ENCODE measurements at places on chromosomes 2 and 18.

- DNase-seq, result no peak
These were observed 140.4 kb upstream of the VRK2 start for GRCh38 chr2:57906152-57906732.

GRCh38 chr18:46252759-46253158 is 148.6 kb downstream of the HAUS1 start:
- DNase-seq, result no peak

DNA sequence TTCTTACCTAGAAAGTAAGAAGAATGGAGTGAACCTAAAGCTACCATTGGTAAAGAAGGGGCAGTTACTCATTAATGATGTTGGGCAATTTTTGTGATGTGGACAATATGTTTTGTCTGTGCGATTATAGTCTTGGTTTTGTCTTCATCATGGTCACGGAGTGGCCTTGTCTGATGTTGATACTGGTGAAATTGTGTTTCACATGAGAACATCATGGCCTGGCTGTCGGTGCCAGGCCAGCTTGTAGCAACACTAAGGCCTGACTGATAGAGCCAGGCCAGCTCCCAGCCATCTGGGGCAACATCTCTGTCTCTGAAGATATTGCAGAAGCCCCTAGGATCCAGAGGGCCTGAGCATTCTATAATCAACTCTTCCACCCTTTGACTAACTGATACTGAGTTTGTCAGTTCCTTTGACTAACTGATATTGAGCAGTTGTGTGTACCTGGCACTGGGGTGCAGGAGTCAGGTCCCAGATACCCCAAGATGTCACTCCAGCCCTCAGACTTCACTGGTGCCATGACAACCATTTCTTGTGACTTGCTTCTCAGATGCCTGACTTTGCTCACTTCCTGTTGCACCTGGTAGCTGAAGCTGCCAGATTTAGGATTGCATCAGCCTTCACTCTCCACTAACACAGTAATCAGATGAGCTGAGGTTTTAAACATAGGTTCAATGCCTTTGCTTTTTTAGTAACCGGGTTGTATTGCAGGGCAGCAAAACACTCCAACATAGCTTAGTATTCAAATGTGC is 62.5 kb downstream of the RPIA start:
- no peak for DNase-seq

DNA sequence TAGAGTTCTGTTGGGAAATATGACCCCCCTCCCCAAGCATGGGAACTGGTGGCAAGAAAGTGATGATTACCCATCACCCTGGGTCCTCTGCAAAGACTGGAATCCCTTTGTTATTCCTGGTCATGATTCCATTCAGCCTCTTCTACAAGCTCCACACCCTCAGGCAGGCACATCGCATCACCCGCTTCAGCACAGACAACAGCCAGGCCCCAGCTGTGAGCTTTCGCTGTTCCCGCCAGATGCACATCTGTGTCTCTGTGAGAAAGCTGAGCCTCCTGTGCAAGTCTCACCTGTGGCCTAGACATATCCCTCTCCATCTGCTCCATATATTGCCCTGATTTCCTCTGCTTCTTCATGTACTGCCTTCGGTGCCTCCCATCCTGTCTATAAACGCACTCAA is 368.0 kb upstream of the RAB6C start:
- no peak for DNase-seq

DNA sequence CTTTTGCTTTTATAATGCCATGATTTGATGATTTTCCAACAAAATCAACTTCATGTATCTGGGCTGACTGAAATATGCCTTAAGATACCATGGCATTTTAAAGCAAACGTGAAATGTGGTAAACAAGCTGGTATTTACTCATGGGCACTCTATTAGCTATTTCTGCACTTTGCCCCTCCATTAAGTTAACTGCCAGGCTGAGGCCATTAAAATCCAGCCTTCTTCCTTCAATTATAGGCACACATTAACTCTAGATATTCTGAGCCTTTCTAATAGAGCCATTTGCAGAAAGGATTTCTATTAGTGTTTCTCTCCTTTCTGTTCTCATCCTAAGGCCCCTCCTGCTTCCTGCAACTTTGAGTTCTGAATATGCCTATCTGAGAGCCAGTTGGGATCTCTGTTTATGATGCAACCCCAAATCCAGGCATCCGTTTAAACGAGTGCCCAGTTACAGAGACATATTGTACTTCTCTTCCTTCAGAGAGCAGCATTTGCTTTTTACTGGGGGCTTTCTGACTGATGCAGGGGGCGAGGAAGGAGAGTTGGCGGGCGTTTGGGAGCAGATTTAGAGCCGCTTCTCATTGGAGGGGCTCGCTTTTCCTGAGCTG is 1.6 kb upstream of the KCNJ3 start:
- DNase-seq, result peak; percentile 45

DNA sequence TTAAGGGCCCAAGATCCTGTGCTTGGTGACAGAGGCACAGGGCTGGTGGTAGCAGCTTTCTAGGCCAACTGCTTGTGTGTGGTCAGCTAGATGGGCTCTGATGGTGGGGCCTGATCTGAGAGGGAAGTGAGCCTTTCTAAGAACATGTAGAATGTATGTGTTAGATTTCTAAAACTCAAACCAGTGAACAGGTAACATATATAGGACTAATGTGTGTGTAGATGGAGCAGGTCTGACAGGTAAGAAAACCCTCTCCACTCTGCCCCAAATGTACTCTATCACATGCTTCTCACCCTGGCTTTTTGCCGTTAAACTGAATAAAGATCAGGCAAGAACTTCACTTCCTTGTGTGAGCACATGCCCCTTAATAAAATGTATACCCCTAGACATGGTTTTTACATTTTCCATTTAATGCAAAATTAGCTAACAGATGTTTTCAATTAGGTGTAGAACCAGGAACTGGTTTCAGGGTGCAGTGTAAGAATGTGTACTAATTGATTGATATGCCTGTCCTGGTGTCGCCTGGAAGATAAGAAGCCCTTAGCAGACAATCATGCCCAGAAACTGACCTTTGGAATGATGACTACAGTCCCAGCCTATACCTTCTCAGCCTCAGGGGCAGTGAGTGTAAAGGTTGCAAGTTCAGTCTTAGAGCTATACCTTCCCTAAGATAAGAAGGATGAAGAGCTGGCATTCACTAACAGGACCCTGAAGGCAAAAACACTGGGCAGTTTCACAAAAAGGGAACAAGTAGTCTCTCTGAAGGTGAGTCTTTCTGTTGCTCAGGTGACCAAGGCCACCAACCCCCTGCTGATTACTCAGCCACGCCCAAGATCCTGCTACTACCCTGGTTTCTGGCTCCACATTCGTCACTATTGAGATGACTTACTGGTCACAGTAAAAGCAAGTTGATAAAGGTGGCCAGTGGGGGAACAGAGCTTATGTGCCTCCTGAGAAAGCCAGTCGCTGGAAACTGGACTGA is 71.2 kb downstream of the SPATS2L start:
- DNase-seq, result no peak

DNA sequence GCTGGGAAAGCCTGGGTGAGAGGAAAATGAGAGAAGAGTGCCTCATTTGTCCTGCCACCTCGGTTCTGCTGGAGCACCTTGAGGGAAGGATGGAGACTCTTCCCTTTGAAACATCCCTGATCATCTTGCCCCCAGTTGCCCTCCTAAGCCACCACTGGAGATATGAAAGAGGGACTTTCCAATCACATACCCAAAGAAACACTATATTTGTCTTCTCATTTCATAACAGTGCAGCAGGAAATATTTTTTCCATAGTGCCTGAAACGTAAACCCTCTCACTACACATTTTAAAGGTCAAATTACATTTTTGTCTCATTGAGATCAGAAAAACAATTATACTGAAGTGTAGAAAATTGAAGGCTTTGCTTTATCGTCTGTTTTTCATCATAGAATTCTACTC is 63.3 kb downstream of the KCTD18 start:
- DNase-seq, result no peak

GRCh38 chr18:63828656-63829055 is 53.4 kb downstream of the SERPINB7 start:
- no peak for DNase-seq

- DNase-seq, result no peak
These were observed 165.4 kb downstream of the CAPN13 start for GRCh38 chr2:30641765-30642345.

DNA sequence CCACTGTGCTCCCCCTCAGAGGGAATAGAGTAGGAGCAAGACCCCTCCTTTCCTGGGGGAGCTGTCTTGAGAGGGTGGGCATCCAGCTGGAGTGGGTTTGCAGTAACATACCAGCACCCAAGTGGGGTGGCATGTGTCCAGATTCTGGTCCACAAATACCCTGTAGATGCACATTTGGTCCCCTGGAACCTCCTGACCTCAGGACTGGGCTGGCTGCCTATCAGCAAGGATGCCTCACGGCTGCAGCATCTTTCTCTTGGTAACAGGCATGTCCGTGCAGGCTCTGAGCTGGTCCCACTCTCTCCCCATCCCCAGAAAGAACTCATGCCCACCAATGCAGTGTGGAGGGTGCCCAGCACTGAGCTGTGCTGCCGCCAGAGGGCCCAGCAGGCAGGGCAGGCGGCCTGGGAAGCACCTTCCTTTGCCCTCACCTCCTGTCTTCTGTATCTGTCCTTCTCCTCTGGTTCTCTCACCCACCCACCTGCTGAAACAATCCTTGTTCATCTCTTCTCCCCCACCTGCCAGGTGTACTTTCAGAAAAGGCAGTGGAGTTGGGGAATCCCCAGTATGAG is 47.4 kb downstream of the ITGB1BP1 start:
- DNase-seq, result no peak

- DNase-seq, result no peak
These were observed 182.9 kb upstream of the ID2 start for GRCh38 chr2:8498994-8499393.

DNA sequence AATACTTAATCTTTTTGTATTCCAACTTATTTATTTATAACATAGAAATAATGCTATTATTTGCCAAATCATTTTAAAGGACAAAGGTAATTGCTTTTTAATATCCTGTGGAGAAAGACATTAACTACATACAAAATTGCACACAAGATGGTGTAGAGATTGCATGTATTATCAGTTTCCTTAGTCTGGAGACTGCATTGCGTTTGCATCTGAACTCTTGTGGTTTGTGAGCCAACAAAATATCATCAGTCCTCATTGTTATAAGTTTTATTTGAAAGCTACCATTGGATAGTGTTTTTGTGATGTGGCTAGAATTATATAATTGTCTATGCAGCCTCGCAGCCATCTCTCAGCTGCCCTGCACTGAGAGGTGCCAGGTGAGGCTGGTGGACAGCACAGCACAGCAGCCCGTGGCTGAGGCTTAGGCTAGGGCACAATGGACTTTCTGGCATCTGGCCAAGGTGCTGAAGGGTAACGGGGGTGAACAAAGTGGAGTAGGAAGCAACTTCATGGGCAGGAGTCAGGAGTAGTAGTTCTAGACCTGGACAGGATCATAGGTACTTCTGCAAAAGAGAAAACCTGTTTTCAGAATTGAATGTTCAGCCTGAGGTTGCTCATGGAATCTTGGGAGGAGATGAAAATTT is 15.1 kb downstream of the RASGRP3 start:
- no peak for DNase-seq

- DNase-seq, result no peak
These were observed 58.4 kb downstream of the TPGS2 start for GRCh38 chr18:36770315-36770946.

- no peak for DNase-seq
These were observed 102.8 kb downstream of the RBMS1 start for GRCh38 chr2:160390544-160391455.

- no peak for DNase-seq
These were observed 108.5 kb downstream of the TTC32 start for GRCh38 chr2:19793132-19793750.

- no peak for DNase-seq
These were observed 40.8 kb downstream of the CERS6 start for GRCh38 chr2:168496906-168497305.

DNA sequence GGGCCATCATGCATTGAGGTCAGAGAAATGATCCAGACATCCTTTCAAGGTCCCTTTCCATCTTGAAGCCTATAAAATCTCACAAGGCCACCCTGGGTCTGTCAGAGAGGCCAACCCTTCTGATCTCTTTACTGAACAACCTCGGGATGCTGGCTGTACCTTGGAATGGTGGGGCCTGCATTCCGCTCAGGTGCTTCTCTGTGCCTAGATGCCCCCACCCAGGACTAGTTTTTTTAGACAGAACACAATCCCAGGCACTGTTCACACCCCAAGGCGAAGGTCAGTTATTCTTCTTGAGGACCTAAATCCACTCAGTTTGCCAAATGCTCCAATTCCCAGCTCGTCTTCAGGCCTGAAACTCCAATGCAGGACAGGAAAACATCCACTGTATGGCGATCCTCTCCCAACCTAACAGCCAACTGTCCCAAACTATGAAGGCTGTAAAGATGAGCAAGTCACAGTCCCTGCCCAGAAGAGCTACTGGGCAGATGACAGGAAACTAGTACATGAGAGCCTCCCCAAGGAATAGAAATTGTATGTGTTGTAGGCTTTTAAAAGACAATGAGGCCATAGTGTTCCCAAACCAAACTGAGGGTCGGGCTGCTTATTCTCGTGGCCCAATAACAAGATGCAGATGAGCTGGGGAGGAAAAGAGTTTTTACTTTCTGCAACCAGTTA is 154.4 kb upstream of the ACAA2 start:
- no peak for DNase-seq

DNA sequence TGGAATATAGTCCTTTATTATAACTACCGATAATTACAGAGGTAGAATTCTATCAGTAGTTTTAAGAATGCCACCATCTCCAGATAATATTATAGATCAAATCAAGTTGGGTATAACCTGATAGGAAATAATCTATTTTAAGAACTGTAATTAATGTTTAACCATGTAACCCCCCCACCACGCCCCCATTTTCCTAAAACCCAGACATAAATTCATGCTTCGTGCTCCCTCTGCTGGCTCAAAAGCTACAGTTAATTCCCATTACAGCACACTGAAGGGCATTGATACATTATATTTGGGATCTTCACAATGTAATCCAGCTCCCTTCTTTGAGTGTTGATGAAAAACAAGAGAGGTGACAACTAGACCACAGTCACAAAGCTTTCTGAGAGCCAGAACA is 228.0 kb upstream of the SMAD7 start:
- DNase-seq, result no peak

DNA sequence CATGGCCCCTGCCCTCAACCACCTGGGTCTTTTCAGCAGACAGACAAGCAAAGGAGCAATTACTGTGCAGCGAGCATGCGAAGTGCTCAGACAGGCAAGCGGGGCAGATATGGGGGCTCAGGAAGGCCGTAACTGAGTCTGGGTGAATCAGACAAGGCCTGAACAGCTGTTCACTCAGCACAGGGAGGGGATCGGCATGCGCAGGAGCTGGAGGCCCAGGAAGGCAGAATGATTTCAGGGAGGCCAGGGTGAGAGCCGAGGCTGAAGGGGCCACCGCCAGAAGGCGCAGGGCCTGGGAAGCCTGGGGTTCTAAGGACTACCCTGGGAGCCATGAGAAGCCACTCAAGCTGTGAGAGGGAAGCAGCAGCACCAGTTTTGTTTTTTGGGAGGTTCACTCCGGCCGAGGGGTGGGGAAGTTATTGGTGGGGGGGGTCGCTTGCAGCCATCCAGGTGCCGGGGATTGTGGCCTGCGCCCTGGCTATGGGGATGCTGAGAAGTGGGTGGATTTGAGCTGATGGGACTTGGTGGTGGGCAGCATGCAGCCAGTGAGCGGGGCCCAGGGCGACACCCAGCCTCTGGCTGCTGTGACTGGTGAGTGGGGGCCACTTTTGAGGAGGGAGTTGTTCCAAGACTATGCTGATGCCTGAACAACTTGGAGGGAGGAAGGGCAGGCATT is 132.2 kb downstream of the TSN start:
- no peak for DNase-seq

- peak; percentile 35 for DNase-seq
These were observed 10.1 kb downstream of the CYP26B1 start for GRCh38 chr2:72137498-72138010.
